ENCODE measurements at places on chromosomes 13 and 19.

DNA sequence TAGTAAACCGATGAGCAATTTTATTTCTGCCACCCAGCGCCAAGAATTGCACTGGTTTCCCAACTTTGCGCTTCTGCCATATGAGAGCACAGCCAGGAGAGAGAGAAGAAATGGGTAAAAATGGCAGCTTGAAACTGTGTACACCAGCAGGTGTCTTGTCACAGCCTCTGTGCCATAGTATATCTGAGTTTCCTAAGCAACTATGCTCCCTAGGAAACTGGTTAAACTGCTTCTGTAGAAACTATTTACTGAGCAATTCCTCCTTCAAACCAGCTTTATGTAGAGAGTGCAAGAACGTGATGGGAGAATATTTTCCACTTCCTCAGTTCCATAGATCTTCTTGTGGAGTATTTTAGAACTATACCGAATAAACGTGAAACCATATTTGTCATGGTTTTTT, 1361.3 kb downstream of the PCDH9 start:
- no peak for DNase-seq

GRCh38 chr13:30422054-30422839, at the start of gene UBE2L5:
Gene UBE2L5, plus strand, starts transcription at chr13:30422493. Its CDS starts 5,498 bp downstream, at chr13:30427991.
- no peak for DNase-seq

DNA sequence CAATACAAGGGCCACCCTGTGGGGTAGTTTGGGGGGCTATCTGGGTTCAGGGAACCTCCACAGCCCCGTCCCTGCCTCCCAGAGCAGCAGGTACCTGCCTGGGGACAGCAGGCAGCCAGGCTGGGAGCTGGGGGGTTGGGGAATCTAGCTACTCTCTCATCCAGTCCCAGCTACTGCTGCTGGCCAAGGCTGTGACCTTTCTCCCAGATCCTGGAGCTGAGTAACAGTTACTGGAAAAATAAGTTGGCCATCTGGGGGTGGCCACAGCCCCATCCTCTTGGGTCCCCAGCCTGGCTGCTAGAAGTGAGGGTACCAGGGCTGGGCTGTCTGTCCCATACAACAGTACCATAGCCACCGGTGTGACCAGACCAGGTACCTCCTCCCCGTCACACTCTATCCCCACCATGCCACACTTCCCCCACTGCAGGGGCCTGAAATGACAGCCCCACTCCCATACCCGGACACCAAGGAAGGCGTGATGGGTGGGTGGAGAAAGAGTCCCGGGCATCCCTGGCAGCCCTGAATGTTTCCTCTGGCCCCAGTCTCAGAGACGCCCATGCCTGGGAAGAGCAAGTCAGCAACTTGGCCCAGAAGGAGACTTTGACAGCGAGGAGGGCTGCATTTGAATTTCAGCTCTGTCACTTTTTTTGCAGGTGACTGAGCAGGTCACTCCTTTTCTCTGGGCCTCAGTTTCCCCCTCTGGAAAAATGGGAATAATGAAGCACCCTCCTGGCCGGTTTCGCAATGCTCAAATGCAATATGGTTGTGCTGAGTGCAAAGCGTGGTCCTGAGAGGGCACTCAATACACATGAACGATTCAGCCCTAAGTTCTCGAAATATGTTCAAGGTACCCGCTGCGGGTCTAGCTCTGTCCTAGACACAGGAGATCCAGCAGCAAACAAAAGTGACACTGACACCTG, 30.7 kb upstream of the NFIC start:
- no peak for DNase-seq

GRCh38 chr19:5193192-5193591, 147.4 kb downstream of the PTPRS start:
- no peak for DNase-seq

- DNase-seq, result no peak
Observed at GRCh38 chr19:51440846-51441409, 17.3 kb downstream of the SIGLEC8 start.

- DNase-seq, result no peak
Observed at GRCh38 chr13:43830497-43830881, 43.7 kb upstream of the ENOX1 start.

- no peak for DNase-seq
Observed at GRCh38 chr13:51834581-51835171, 10.3 kb downstream of the TMEM272 start.

DNA sequence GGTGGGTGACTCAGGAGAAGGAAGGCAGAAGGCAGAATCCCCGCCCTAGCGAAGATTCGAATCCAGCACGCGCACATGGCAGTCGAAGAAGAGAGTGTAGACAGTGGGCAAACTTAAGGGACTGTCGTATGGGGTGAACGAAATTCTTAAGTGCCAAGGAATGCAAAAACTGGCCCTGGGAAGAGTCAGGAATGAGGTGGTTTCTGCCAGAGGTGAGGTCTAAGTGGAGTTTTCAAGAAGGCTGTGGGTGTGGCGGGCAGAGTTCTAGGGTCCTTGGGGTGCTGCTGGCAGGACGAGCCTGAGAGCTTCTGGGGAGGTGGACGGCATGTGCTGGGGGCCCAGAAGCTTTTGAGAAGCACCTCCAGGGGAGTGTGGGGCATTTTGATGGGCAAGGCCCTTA, 63.9 kb upstream of the RNF113B start:
- DNase-seq, result no peak

GRCh38 chr13:97327506-97328221, 105.5 kb downstream of the MBNL2 start:
- DNase-seq, result no peak

DNA sequence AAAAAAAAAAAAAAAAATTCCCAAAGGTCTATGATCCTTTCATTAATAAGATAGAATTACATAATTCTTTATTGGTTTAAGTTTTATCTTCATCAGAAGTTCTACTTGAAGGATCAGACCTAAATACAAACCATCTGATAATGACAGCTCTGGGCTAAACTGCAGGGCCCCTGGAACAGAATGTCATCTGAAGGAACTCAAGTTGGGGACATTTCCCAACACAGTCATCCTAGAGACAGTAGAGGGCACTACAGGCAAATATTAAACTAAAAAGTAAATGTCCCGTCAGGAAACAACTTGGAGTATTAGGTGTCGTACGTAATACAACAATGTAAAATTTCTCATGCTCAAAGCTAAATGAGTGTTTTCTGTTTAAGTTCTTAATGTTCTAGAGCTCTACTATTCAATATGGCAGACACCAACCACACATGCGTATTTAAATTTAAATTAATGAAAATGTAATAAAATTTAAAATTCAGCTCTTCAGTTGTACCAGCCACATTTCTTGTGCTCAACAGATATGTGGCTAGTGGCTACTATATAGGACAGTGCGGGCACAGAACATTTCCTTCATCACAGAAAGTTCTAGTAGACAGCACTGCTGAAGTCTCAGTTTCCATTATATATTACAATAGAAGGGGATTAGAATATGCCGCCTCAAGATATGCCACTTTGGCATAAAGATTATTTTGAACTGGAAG, 21.8 kb upstream of the NAXD start:
- DNase-seq, result no peak

DNA sequence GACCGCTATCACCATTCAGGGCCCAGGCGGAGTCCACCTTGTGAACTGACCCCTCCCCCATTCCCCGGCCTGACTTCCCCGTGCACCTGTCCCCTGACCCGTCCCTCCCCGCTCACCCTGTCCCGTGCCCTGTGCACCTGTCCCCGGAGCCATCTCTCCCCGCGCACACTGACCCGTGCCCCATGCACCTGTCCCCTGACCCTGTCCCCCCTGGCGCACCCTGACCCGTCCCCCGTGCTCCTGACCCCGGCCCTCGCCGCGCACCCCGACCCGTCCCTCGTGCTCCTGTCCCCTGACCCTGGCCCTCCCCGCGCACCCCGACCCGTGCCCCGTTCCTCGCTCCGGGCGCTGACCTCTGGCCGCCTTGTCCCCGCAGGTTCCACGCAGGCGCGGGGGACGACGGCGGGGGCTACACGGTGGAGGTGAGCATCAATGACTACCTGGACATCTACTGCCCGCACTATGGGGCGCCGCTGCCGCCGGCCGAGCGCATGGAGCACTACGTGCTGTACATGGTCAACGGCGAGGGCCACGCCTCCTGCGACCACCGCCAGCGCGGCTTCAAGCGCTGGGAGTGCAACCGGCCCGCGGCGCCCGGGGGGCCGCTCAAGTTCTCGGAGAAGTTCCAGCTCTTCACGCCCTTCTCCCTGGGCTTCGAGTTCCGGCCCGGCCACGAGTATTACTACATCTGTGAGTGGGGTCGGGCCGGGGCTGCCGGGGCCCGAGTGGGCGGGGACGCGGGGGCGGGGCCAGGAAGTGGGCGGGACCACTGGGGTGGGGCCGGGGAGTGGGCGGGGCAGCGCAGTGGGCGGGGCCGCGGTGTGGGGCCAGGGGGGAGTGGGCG, 9.7 kb downstream of the EFNA2 start:
- no peak for DNase-seq

DNA sequence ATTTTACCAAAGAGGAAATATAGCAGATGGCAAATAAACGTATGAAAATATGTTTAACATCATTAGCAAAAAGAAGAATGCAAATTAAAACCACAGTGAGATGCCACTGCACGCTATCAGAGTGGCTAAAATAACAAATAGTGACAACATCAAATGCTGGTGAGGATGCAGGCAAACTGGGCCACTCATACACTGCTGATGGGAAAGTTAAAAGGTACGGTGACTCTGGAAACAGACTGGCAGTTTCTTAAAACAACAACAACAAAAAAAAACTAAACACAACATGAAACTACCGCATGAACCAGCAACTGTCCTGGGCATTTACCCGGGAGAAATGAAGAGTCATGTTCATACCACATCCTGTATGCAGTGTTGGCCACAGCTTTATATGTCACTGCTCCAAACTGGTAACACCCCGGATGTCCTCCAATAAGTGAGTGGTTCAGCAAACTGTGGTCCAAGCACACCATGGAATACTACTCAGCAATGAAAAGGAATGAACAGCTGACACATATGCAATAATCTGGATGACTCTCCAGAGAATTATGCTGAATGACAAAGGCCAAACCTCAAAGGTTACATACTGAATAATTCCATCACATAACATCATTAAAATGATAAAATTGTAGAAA, 22.3 kb downstream of the EPS15L1 start:
- no peak for DNase-seq

- DNase-seq, result no peak
Observed at GRCh38 chr13:82758044-82758443, 1124.2 kb downstream of the SLITRK1 start.

DNA sequence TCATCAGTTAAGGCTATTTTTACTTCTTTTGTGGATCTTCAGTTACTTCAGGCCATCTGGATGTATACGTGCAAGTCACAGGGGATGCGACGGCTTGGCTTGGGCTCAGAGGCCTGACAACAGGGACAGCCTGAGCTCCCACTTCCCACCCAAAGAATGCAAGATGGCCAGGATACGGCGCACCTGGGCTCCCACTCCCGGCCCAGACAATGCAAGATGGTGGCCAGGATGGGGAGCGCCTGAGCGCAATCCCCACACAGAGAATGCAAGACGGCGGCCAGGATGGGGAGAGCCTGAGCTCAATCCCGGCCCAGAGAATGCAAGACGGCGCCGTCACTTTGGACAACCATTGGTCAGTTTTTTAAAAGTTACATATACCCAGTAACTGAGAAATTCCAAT, 25.3 kb upstream of the MIER2 start:
- DNase-seq, result no peak

GRCh38 chr13:52749419-52749818, 9.8 kb upstream of the CNMD start:
- no peak for DNase-seq

GRCh38 chr19:56759531-56759930, 81.0 kb downstream of the PEG3 start:
- DNase-seq, result no peak

DNA sequence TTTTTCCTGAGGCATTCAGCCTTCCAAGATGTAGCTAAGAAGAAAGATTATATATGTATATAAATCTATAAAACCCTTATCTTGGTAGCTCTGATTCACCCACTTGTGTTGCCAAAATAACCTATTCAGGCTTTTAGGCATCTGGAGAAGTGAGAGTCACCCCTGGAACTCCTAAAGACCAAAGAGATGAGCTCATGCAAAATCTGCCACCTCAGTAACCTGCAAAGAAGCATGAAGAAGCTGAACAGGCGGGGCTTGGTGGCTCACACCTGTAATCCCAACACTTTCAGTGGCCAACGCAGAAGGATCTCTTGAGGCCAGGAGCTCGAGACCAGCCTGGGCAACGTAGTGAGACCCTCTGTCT, 393.7 kb downstream of the FOXO1 start:
- no peak for DNase-seq

GRCh38 chr19:34232566-34233481, 21.5 kb upstream of the GARRE1 start:
- no peak for DNase-seq

DNA sequence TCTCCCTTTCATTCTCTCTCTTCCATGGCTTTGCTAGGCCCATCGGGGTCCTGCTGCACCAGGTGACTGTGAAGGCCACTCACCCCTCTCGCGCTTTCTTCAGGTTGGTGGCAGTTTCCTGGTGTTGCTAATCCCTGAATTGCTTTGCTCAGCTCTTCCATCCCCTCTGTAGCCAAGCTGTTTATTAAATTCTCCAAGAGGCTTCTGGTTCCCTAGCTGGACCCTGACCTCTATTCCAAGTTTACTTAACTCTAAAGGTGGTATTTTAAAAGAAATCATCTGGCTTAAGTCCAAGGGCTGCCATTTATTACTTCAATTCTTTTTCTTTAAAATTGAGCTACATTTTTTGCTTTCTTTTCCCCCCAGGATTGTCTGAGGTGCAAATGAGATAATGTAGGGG, 32.7 kb upstream of the MICU2 start:
- DNase-seq, result no peak

- DNase-seq, result no peak
Observed at GRCh38 chr19:281156-281853, 9.9 kb downstream of the PLPP2 start.

GRCh38 chr13:114072421-114072820, 60.0 kb downstream of the RASA3 start:
- no peak for DNase-seq

GRCh38 chr13:22967669-22968068, 213.1 kb upstream of the SGCG start:
- no peak for DNase-seq

GRCh38 chr13:38002606-38003005, 133.0 kb upstream of the TRPC4 start:
- DNase-seq, result no peak

DNA sequence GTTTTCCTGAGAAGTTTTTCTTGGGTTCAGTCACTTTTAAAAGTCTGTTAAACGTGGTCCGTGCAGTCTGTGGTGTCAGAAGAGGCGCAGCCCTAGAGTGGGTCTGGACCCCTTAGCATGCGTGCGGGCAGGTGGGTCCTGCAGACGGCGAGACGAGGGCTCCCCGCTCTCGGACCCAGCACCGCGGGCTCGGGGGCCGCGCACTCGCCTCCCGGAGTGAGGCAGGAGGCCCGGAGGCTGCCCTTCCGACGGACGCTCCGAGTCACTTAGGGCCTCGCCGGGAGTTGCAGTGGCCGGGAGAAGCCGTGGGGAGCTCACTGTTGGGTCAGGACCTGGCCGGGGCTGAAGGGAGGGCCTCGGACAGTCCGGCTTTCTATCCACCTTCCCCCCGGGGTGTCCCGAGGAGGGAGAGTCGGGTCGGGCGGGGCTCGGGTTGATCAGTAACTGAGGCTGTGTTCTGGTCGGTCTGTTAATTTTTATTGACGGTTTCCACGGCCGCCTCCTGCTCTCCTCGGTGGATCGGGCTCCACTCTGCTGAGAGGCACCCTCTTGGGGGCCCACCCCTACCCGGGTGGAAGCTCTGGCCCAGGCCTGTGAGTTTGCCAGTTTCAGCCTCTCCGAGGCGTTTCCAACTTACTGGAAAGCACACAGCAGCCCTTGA, 1.3 kb downstream of the PTBP1 start:
- DNase-seq, result no peak
